ENCODE measurements at places on chromosomes 2 and 18.

DNA sequence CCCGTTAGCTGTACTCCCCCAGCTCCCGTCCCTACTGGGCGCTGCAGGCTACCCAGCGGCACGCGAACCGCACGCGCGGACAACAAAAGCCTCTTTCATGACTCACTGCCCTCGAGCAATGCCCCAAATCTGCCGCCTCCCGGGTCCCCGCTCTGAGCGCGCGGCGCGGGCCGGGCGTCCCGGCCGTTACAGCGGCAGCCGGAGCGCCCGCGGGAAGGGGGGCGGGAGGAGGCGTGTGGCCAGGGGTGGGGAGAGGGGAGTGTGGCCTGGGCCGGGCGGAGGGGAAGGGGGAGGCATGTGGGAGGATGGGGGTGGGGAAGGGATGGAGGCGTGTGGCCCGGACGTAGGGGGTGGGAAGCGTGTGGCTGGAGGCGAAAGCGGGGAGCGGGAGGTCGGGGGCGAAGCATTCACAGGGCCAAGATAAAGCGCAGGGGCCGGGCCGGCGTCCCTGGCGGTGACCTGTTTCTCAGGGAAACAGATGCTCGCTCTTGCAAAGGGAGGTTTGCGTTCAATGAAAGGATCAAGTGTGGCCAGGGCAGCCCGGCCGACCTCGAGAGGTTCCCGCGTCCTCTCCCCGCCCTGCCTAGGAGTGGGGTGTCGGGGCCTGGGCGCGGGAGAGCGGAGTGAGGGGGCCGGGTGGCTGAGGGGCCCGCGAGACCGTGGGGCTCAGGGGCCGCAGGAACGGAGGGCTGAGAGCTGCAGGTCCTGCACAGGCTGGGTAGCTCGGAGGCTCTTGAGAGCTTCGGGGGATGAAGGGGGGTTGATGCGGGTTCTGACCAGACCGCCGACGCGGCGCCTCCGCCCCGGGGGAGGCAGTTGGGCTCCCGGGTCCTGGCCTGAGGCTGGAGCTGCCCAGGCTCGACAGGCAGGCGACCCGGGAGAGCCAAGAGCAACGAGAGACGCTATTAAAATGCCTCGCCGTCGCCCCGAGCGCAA is 3.5 kb upstream of the NEUROD1 start:
- H3K4me1 ChIP-seq = peaks cover 10% of the 10 kb centered on the region
- H3K4me3 ChIP-seq = peak overlapping the region; percentile 54
- peaks cover 69% of the 10 kb centered on the region for H3K27me3 ChIP-seq
- H3K27ac ChIP-seq = no peak overlapping the region
- no peak for DNase-seq
- H3K36me3 ChIP-seq = no peaks in the 10 kb centered on the region

GRCh38 chr2:36245651-36246050 is 109.9 kb upstream of the CRIM1 start:
- peaks cover 42% of the 10 kb centered on the region for H3K4me1 ChIP-seq
- H3K27me3 ChIP-seq = no peaks in the 10 kb centered on the region
- DNase-seq = no peak
- H3K36me3 ChIP-seq = no peaks in the 10 kb centered on the region

GRCh38 chr2:210203147-210203546 is 22.1 kb downstream of the ACADL start:
- no peaks in the 10 kb centered on the region for H3K4me1 ChIP-seq
- H3K27ac ChIP-seq = no peak overlapping the region
- H3K4me3 ChIP-seq = no peak overlapping the region
- DNase-seq = no peak
- H3K36me3 ChIP-seq = no peaks in the 10 kb centered on the region

DNA sequence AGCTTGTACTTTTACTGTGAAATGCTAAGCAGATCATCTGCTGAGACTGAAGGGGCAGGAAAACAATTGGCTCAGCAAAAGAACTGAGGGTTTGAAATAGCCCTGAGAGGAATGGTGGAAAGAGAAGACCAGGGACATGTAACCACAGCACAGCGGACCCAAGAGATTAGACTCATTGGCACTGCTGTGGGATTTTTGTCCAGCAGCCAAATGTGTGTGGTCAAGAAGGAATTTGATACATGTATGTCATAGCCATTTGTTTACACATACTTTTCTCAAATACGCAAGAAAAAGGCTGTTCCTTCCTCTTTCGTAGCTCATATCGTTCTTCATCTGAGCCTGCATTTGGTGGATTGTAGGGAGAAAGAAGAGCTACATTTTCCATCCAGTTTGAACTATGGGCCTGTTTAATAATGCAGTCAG is 73.8 kb downstream of the TRABD2A start:
- no peak overlapping the region for H3K27ac ChIP-seq
- peaks cover 5% of the 10 kb centered on the region for H3K4me1 ChIP-seq
- H3K36me3 ChIP-seq = no peaks in the 10 kb centered on the region
- no peaks in the 10 kb centered on the region for H3K27me3 ChIP-seq
- DNase-seq = no peak

- no peaks in the 10 kb centered on the region for H3K36me3 ChIP-seq
- H3K4me3 ChIP-seq = no peak overlapping the region
- H3K4me1 ChIP-seq = peaks cover 15% of the 10 kb centered on the region
These were observed 141.9 kb upstream of the CTAGE1 start for GRCh38 chr18:22559414-22560274.

- no peak overlapping the region for H3K27ac ChIP-seq
- no peaks in the 10 kb centered on the region for H3K36me3 ChIP-seq
- DNase-seq = no peak
- no peaks in the 10 kb centered on the region for H3K4me1 ChIP-seq
- no peak overlapping the region for H3K4me3 ChIP-seq
These were observed 123.5 kb downstream of the GLI2 start for GRCh38 chr2:120859128-120859527.

GRCh38 chr2:3289526-3289925 is 88.1 kb downstream of the EIPR1 start:
- H3K4me1 ChIP-seq = no peaks in the 10 kb centered on the region
- DNase-seq = no peak
- no peaks in the 10 kb centered on the region for H3K27me3 ChIP-seq
- no peak overlapping the region for H3K4me3 ChIP-seq
- no peaks in the 10 kb centered on the region for H3K36me3 ChIP-seq
